Activated T-cell treated with anti-CD3 and anti-CD28 coated beads for 48 hours (primary cell): ENCODE measurements at places on chromosomes 11 and 22.

- DNase-seq = no peak
Measured at GRCh38 chr22:35592418-35592967, 24.6 kb downstream of the MB start.

DNA sequence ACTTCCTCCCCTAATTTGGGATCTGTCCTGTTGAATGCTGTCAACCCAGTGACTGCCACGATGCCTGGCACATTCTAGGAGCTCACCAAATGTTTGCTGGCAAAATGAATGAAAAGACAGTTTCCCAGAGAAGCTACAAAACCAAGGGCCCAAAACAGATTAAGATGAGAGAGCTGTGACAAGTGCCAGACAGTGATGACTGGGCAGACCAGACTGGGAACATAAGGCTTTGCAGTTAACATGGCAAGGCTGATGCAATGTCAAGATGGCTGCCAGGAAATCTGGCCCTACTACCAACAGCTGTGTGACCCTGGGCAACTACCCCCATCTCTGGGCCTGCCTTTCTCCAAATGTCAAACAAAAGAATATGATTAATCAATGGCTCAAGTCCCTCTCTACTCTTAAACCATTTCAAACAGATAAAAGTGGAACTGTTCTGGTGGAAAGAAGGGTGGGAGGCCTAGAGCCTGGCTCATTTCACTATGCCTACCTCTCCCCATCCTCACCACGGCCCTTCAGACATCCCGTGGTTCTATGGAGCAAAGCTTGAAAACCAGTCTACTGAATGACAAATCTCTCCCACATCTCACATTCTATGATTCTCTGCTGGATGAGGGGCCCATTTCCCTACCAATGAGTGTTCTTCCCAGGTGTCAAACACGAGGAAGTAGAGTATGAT, 12.8 kb downstream of the AP1B1 start:
- no peak for DNase-seq

DNA sequence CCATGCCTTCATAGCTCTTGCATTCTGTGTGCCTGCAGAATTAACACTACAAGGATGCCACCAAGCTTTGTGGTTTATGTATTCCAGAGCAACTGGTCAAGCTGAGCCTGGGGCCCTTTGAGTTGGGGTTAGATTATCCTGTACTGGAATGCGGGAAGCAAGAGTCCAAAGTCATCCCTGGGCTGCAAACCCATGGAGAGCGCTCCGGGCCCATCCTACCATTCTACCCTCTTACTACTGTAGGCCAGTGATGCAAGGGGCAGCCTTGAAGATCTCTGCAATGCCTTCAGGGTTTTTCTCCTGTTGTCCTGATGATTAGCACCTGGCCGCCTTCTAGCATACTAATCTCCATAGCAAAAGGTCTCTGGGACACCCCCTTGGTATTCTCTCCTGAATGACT, 51.3 kb downstream of the TUG1 start:
- DNase-seq = no peak

- no peak for DNase-seq
Measured at GRCh38 chr11:1933416-1934334, 13.5 kb upstream of the MRPL23 start.

DNA sequence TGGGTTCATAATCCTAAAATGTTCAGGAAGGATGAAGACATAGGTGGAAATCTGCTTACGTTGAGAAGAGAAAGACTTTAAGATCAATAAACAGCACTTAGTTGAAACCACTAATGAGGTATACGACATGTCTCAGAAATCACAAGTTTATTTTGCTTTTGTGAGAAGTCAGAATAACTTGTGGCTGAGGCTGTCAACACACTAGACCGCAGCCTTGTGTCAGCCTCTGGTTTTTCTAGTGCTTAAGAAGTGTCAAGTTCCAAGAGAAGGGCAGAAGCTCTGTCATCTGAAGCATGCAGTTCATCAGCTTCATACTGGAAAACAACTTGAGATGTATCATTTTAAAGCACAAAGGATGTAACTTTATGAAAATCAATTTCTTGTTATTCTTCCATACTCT, 420.9 kb downstream of the METTL15 start:
- DNase-seq = no peak

DNA sequence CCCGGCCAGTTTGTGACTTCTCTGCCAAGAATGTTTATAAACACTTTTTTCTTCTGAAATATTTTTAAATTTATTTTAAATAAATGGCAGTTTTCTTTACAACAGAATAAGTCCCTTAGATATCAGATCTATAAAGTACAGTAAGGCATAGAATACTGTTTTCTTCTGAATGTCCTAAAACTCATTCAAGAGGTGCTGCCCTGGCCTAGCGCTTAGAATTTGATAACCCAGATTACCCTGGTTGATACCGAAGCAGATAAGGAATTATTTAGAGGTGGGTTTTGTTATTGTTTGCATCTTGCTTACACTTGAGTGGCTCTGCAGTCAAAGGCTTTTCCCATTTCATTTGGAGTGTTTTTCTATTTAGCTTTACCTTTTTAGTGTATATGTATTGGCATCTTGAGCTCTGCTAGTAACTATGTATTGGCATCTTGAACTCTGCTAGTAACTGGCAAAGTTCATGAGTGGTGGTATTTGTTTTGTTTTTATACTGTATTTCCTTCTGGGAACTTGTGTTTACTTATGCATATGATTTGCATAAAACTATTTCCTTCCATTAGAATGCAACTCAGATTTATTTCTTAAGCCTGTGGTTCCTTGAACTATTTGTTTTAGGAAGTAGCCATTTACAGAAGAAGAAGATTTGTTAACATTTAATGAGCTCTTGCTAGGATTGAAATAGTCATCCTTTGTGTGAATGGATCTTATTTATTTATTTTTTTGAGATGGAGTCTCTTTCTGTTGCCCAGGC, 1.2 kb downstream of the ACAD8 start:
- DNase-seq = no peak

GRCh38 chr11:76778874-76779273, 4.3 kb upstream of the TSKU start:
- DNase-seq = no peak

- no peak for DNase-seq
Measured at GRCh38 chr11:61415381-61415780, 14.4 kb downstream of the CPSF7 start.

DNA sequence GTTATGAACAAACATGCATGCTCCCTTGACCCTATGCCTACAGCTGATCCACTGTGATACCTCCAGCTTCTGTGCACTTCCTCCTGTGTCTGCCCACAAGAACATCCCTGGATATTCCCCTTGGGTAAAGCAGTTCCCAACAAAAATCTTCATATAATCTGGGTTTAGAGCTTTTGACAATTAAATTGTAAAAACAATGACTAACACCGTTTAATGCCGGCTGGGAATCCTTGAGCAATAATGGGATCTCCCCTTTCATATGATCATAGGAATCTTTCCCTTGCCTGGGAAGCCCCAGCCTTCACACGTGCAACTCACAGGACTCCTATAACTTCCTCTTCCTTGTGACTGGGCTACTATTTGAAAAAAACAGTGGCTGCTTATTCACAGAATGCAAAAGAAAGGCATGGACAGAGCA, 6.3 kb upstream of the ZC3H12C start:
- no peak for DNase-seq

DNA sequence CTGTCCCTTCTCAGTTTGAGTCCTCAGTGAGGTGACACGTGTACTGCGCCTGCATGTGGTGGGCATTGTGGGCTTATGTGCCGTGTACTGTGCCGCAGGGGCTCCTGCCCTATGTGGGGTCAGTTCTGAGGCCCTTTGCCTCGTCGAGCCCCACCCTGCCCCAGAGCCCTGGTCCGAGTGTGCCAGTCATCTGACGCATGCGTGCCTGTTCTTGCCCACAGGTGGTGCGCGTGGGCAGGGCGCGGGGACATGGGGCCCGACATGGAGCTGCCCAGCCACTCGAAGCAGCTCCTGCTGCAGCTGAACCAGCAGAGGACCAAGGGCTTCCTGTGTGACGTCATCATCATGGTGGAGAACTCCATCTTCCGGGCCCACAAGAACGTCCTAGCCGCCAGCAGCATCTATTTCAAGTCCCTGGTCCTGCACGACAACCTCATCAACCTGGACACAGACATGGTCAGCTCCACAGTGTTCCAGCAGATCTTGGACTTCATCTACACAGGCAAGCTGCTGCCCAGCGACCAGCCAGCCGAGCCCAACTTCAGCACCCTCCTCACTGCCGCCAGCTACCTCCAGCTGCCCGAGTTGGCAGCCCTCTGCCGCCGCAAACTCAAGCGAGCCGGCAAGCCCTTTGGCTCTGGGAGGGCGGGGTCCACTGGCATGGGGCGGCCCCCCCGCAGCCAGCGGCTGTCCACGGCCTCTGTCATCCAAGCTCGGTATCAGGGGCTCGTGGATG, 22.3 kb upstream of the TMEM191C start:
- no peak for DNase-seq

- no peak for DNase-seq
Measured at GRCh38 chr11:102026959-102027358, 20.3 kb upstream of the CFAP300 start.

DNA sequence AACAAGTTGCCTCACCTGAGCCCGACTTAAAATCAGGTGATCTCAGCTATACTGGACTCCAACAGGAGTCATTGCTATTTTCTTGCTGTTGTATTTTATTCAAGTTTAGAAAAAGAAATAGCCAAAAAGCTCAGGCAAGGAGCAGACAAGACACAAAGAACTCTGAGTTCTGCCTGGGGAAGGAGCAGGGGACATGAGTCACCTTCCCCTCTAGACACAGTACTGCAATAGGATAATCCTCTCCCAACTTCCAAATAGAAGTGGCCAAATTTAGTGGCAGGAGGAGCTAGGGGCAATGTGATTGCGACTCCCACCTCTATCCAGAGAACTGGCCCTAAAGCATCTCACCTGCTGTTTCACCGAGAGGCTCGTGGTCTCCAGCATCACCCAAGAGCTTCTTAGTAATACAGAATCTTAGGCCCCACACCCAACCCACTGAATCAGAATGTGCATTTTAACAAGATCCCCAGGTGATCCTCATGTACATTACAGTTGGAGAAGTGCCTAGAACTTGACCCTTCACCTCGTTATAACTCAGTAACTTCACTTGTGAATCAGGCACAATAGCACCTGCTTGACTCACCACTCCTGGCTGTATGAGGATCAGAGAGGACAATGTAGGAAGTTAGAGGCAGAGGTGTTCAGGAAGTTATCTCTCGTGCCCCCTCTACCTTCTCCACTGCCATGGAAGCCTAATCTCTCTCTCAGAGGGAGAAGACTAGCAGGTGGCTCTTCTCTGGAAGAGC, 56.8 kb upstream of the FBXO3 start:
- DNase-seq = no peak

- no peak for DNase-seq
Measured at GRCh38 chr11:79807506-79807905, 366.7 kb upstream of the TENM4 start.

GRCh38 chr22:19543970-19544708, 19.9 kb upstream of the CLDN5 start:
- no peak for DNase-seq

GRCh38 chr11:3194016-3194816, 24.4 kb downstream of the MRGPRG start:
- no peak for DNase-seq

DNA sequence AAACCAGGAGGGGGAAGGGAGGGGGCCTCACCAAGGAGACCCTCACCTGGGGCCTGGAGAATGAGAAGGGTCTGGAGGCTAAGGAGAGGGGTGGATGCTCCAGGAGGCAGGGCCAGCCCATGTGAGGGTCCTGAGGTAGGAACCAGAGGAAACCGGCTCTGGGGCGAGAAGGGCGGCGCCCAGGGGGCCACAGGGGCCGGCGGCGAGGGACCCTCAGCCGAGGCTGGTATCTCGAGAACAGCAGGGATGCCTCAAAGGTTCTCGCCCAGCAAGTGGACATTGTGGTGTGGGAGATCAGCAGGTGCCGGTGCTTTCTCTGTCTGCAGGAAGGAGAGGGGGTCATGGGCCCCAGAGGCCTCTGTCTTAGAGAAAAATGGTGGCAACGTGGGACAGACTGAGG, 47.9 kb downstream of the CDKN1C start:
- no peak for DNase-seq

- no peak for DNase-seq
Measured at GRCh38 chr22:23219317-23219716, 39.0 kb downstream of the BCR start.

DNA sequence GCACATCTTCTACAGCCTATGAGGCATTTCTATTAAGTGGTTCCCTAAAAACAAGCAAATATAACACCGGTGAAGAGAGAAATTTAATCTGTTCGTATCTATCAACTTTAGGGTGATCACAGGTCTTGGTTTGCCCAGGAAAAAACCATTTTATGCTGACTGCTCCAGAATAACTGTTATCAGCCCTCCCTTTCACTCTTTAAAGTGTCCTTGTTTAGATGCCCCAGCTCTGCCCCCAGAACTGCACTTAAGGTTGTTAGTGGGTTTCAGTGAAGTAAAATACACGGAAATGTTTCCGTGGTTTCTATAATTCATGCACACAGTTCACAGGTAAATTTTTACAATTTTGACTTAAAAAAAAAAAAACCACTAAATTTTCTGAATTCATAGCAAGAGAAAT, 70.0 kb downstream of the NARS2 start:
- no peak for DNase-seq

DNA sequence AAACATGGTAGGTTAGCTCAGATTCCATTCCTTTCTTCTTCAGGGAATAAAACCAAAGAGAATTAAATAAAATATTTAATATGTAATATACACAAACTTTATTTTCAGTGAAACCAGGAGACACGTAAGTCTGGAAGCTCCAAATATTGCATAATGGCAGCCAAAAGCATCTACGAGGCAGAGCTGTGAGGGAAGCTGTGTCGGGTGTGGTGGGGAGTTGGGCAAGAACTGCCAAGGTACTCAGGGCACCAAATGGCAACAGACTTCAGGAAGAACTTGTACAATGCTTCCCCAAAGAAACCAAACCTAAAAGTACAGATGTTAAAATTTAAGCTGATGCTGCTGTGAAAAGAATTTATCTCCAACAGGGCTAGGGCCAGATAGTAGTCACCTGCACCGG, 47.5 kb upstream of the C11orf87 start:
- DNase-seq = no peak

DNA sequence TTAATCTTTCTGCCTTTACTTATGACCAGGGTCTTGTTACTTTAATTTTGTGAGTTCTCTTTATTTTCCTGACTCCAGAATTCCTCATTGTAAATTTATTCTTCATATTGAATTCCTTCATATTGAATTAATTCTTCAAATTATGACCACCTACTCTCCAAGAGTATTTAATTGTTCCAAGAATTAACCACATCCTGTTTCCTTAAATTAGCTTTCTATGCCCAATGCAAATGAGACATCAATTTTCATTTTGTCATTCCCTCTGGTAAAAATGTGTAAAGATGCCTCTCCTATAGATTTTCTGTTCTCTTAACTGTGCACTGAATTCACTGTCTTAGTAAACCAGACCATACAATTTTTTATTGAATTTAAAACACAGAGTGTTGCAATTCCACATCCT, 211.2 kb upstream of the GRIA4 start:
- no peak for DNase-seq
